HT1080 (cell line): ENCODE measurements at places on chromosomes 7 and 10. TPM values are rescaled to one million over a fixed set of nuclear protein-coding genes. Genes with fewer than 3 reads are reported as not detected.
A peak's percentile ranks its signal among the peaks of the same experiment; 100 is the strongest.

GRCh38 chr10:31036209-31036608, 4.5 kb upstream of the ZNF438 start:
- DNase-seq, result peak; percentile 71

- DNase-seq, result no peak
Measured at GRCh38 chr10:105650306-105650705, 1009.2 kb downstream of the SORCS3 start.

The ADAM8 gene
- total RNA-seq, result 1.6 and 4.2 TPM in 2 replicates

The ASIC3 gene
- 0.45 TPM in 1 of 2 replicates, not detected in the other for total RNA-seq

- DNase-seq, result no peak
Measured at GRCh38 chr7:128903621-128904361, 6.7 kb downstream of the KCP start.

GRCh38 chr7:111384065-111384891, 178.0 kb downstream of the IMMP2L start:
- DNase-seq, result peak; percentile 11

GRCh38 chr7:70607759-70608158, 524.2 kb upstream of the GALNT17 start:
- no peak for DNase-seq

DNA sequence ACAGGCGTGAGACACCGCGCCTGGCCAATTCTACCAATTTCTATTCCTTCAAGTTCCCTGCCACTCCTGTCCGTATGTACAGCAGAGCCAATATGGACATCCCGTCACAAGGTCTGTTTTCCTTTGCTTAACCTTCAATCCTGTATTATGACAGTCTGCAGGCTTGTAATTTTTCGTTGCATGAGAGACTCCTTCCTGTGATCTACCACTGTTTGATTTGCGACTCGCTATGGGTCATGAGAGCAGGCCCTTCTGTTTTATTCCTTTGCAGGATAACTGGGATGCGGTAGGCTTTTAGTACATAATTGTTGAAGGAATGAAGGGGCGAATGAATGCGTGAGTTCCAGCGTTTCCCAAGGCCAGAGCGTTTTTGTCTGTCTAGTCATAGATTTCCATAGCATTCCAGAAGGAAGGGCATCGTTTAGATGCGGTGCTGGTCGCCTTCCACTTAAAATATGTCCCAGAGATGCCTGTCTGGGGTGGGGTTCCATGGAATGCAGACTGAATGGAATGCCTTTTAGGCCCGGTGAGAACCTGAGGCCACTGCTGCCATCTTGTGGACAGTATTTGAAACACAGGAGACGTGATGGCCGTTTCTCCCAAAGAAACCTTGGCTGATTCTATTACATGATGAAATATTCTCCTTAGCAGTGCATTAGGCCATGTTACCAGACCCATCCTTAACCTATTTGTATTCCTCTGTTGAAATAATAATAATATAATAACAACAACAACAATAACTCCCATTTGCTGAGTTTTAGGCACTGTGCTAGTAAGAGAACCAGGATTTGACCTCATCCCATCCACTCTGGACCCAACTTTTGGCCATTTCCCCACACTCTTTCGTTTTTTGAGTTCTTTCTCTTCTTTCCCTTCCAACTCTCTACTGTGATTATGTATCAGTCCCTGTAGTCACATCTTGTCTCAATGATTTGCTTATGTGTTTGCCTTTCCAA, 193.2 kb downstream of the MYOF start:
- peak; percentile 84 for DNase-seq

- no peak for DNase-seq
Measured at GRCh38 chr10:52551046-52551445, 221.5 kb downstream of the MBL2 start.
